ENCODE measurements at places on chromosomes 3 and 15. TPM values are rescaled to one million over a fixed set of nuclear protein-coding genes. Genes with fewer than 3 reads are reported as not detected.
A peak's percentile ranks its signal among the peaks of the same experiment; 100 is the strongest.

GRCh38 chr15:62135532-62136134 lies 29.5 kb downstream of the C2CD4B start:
- no peaks in the 10 kb centered on the region for H3K4me1 ChIP-seq
- H3K36me3 ChIP-seq = no peaks in the 10 kb centered on the region
- peaks cover 5% of the 10 kb centered on the region for H3K27me3 ChIP-seq
- no peak for DNase-seq
- no peak overlapping the region for H3K27ac ChIP-seq

ACP3 gene
- total RNA-seq = not detected

GRCh38 chr3:63492464-63492863 lies 160.0 kb upstream of the SNTN start:
- DNase-seq = no peak
- no peaks in the 10 kb centered on the region for H3K27me3 ChIP-seq
- H3K36me3 ChIP-seq = no peaks in the 10 kb centered on the region
- no peaks in the 10 kb centered on the region for H3K4me1 ChIP-seq

DNA sequence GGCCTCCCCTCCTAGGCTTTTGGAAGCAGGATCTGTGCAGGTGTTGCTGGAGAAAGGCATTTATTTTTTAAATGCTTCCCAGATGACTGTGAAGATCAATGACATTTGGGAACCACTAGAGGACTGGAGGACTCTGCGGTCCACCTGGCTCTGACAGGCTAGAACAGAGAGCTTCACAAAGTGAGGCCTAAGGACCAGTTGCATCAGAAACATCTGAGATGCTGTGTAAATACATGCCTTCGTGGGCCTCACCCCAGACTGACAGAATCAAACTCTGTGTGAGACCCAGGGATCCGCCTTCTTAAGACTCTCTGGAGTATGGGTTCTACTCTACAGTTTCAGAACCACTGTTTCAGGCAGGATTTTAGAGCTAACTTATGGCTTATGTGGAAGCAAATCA lies 105.0 kb upstream of the ICE2 start:
- H3K4me1 ChIP-seq = peaks cover 73% of the 10 kb centered on the region
- H3K36me3 ChIP-seq = peaks cover 12% of the 10 kb centered on the region
- peak overlapping the region; percentile 94 for H3K27ac ChIP-seq
- DNase-seq = peak; percentile 71

- H3K36me3 ChIP-seq = peaks cover 23% of the 10 kb centered on the region
- H3K4me1 ChIP-seq = peaks cover 33% of the 10 kb centered on the region
- H3K4me3 ChIP-seq = peak overlapping the region; percentile 78
- peak overlapping the region; percentile 93 for H3K27ac ChIP-seq
- peak; percentile 95 for DNase-seq
These were observed 24.6 kb downstream of the RUBCN start for GRCh38 chr3:197711973-197712707.

DNA sequence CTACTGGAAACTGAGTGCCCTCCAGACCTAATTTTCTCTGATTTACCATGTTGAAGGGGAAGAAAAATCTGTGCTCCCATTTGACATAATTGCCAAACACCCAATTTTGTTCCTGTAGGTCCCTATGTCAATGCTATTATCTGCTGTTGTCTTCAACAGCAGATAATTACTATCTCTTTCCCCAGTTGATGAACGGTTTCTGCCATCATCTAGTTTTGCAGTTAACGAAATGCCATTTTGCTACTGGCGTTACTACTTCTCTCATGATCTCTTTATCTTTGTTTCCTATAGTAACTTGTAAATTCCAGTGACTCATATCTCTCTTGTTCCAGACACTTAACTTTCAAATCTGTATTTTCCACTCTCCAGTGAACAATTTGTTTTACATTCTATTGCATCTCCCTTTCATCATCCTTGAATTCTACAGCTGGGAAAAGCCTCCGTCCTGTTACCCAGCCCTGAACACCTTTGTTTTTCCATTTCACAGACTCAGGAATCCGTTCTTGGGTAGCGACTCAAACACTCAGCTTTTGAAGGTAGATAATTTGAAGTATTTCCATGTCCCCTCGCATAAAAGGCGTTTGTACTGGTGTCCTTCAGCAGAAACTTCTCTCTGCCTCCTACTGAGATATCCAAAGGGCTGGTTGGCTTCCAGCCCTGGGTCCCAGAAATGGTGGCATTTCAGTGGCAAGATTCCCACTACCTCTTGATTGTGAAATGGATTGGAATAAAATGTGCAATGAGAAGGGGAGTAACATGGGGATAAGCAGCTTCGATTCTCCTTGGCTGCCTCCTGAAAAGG lies 111.7 kb downstream of the FOXB1 start:
- no peaks in the 10 kb centered on the region for H3K36me3 ChIP-seq
- no peak overlapping the region for H3K4me3 ChIP-seq
- no peak for DNase-seq
- H3K4me1 ChIP-seq = peaks cover 23% of the 10 kb centered on the region
- H3K27me3 ChIP-seq = peaks cover 12% of the 10 kb centered on the region
- peak overlapping the region; percentile 12 for H3K27ac ChIP-seq

- H3K27me3 ChIP-seq = no peaks in the 10 kb centered on the region
- H3K4me3 ChIP-seq = no peak overlapping the region
- H3K36me3 ChIP-seq = no peaks in the 10 kb centered on the region
- no peak overlapping the region for H3K27ac ChIP-seq
- H3K4me1 ChIP-seq = no peaks in the 10 kb centered on the region
These were observed 153.4 kb downstream of the GABRG3 start for GRCh38 chr15:27124287-27124871.

DNA sequence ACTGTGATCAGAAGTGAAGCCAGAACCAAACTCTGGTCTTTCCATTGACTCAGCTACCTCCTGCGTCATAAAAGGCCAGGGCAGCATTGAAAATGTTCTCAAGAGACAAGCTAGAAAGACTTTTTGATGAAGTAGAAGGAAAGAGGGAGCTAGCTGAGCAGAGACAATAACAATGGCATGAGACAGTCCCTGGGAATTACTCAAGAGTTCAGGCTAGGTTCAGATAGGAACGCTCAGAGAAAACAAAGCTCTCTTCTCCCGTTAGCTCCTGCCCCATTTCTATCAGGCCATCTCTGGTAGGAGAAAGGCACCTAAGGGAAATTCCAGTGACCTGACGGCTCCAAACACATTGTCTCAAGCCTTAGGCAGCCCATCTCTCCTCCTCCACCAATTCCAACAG lies 7.0 kb upstream of the OXTR start:
- H3K36me3 ChIP-seq = no peaks in the 10 kb centered on the region
- no peak overlapping the region for H3K4me3 ChIP-seq
- no peak for DNase-seq

GRCh38 chr15:67403428-67404154 lies 117.3 kb upstream of the C15orf61 start:
- H3K27ac ChIP-seq = no peak overlapping the region
- H3K36me3 ChIP-seq = no peaks in the 10 kb centered on the region
- peaks cover 19% of the 10 kb centered on the region for H3K27me3 ChIP-seq
- no peak overlapping the region for H3K4me3 ChIP-seq
- H3K4me1 ChIP-seq = no peaks in the 10 kb centered on the region
- no peak for DNase-seq

- peaks cover 14% of the 10 kb centered on the region for H3K36me3 ChIP-seq
- H3K27me3 ChIP-seq = no peaks in the 10 kb centered on the region
- H3K27ac ChIP-seq = peak overlapping the region; percentile 79
- peaks cover 66% of the 10 kb centered on the region for H3K4me1 ChIP-seq
These were observed 7.5 kb downstream of the CMTM7 start for GRCh38 chr3:32399030-32399620.

Measured in activated CD4-positive, alpha-beta T cell treated with anti-CD3 and anti-CD28 coated beads, Interleukin-2, amount 10 ng/mL, durations not matched to agents 24 days and 14 days (primary cell).